A549 treated with AZD2906 at 1 μM for 4 hours (cell line): ENCODE measurements at places on chromosomes 4 and X. TPM values are rescaled to one million over a fixed set of nuclear protein-coding genes. Genes with fewer than 3 reads are reported as not detected.

STBD1 gene
- 10.8 to 13.4 TPM (median 12.3 TPM) in 5 replicates for total RNA-seq

BEX2 gene
- total RNA-seq, result 8.7 to 11.6 TPM (median 10.6 TPM) in 5 replicates

SLC4A4 gene
- 0.97 to 1.8 TPM (median 1.4 TPM) in 5 replicates for total RNA-seq

GPR173 gene
- 0.02 TPM in 4 of 5 replicates, not detected in the other for total RNA-seq

XK gene
- total RNA-seq, result 0.29 to 0.45 TPM (median 0.40 TPM) in 5 replicates

DRP2 gene
- total RNA-seq, result 0.14 to 0.18 TPM (median 0.16 TPM) in 5 replicates

PDGFC gene
- 2.3 to 4.5 TPM (median 2.7 TPM) in 5 replicates for total RNA-seq
